ENCODE measurements at places on chromosomes 2 and 18.

DNA sequence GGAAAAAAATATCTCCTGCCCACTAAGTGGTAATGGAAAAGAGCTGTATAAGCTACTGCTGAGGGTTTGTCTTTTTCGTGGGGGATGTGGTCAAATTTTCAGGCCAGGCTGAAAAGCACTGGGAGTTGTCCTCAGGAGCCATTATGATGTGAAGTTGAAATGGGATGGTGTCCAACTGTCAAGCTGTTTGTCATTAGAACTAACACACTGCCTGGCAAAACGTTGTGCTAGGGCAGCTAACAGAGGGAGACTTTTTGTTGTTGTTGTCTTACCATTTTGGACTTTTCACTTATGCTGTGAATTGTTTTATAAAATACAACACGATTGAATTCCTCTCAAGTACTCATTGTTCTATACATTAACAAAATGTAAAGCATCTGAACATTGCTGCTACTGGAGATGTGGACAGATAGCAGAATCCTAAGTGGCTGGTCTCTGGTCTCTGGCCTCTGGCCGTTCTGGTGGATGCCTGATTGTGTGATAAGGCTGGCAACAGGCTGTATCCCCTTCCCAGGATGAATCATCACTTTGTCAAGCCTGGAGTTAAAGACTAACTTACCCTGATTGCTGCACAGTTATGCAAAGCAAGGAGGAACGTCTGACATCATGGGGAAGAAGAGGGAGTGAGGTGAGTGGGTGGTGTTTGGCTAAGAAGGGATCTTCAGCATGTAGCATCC is 2.3 kb downstream of the MYO1B start:
- DNase-seq = no peak

- DNase-seq = no peak
Observed at GRCh38 chr2:55923982-55924321, 370 bp upstream of the EFEMP1 start.

DNA sequence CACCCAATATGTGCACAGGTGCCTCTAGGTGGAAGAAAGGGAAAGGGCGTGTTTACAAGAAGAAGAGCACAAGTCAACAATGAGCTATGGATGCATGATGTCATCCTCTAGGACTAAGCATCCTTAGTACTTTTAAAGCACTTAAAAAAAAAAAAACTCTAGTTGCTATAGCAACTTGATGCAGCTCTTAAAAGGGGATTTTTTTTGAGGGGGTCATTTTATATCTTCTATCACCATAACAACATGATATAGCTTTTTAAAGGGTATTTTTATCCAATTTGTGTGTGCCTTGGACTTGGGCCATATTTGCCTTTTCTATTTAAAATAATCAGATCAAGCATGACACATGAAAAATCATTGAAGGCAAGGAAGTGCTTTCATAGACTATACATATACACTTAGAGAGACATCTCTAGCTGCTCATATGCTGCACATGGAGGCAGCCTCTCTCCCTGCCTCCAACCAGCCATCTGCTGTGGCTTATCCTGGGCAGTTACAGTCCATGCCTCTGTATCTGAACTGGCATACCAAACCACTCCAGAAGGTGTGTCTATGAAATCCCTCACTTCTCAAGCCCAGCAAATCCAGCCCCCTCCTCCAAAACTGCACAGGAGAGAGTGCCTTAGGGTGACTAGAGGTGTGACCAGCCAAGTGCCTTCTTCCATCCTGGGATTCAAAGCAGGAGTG is 165.4 kb downstream of the MSH2 start:
- DNase-seq = no peak

- DNase-seq = no peak
Observed at GRCh38 chr2:60806988-60807681, 51.1 kb downstream of the PAPOLG start.

DNA sequence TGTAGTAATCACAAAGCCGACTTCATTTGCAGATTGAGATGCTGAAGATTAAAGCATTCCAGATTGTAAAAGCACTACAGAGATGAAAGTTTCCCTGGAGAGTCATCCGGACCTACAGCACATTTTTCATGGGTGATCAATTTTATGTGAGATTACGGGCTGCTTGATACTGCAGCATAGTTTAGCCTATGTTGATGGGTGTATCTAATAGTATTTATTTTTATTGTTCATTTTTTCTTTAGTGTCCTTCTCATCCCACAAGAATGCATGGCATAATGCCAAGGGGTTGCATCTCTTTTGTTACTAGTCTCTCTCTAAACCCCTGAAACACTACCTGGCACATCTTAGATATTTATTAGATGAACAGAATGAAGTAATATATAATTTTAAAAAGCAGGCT is 240.4 kb downstream of the MBD2 start:
- no peak for DNase-seq

DNA sequence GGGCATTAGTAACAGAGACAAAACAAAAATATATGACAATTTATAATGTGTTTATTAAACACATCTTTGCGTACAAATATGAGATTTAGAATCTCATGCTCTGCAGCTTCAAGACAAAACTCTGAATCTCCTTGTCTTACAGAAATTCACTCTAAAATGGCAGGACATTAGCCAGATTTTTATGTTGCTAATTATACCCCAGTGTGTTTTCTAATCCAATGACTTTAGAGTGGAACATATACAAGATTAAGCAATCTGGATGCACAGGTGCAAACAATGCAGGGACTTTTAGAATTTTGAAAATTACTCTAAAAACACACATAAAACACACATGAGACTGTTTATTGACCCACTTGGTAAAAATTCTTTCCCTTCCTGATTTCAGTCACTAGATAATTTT is 85.9 kb downstream of the CALCRL start:
- DNase-seq = no peak

DNA sequence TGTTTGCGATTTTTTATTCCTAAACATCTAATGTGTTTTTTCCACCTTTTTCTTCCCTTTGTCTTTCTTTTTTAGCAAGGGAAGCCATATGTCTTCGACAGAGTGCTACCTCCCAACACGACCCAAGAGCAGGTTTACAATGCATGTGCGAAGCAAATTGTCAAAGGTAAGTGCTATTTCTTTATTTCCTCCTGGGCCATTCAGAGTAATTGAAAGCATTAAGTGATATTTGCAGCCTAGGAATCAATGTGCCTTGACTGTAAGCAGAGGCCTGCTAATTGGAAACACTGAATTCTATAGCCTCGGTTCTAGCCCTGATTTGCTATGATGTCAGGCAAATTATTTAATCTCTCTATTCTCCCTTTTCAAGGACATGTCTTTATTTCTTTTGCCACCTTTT is 47.0 kb downstream of the KIF5C start:
- no peak for DNase-seq

DNA sequence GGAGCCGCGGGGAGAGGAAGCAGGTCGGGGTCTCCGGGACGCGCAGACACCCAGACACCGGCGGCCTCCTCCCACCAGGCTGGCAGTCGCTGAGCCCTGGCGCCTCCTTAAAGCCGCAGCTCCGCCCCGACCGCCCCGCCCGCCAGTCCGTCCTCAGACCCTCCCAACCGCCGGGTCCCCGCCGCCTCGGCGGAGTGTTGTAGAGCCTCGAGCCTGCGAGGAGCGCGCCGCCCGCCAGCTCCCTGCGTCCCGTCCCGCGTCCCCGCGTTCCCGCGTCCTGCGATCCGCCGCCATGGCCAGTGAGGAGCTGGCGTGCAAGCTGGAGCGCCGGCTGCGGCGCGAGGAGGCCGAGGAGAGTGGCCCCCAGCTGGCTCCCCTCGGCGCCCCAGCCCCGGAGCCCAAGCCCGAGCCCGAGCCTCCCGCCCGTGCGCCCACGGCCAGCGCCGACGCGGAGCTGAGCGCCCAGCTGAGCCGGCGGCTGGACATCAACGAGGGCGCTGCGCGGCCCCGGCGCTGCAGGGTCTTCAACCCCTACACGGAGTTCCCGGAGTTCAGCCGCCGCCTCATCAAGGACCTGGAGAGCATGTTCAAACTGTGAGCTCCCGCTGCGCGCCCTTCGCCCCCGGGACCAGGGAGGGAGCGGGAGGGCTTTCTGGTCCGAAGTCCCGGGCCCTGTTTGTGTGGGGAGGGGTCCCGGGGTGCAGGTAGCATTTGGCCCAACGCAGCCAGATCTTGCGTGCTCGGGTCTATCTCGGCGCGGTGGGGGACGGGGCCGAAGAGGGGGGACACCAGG is at the start of gene EFHD1:
Gene EFHD1, plus strand, starts transcription at position 192 of the 793 bp plus-strand sequence. Its CDS starts 101 bp downstream, at position 293.
- peak; percentile 56 for DNase-seq

DNA sequence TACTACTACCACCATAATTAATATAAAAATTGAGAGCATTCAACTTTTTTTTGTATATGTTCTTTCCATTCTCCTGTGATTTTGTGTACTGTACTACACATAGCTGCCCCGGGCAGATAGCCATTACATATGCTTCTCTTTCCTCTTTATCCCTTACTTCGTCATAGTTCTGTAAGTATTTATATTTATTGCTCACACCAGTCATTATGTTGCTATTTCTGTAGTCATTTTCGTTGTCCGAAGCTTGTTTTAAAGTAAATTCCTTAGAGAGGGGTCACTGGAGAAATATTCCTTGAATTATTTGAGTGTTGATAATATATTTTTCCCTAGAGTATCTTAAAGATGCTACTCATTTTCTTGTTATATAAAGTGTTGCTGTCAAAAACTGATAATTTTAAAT is 144.0 kb downstream of the CLIP4 start:
- no peak for DNase-seq

DNA sequence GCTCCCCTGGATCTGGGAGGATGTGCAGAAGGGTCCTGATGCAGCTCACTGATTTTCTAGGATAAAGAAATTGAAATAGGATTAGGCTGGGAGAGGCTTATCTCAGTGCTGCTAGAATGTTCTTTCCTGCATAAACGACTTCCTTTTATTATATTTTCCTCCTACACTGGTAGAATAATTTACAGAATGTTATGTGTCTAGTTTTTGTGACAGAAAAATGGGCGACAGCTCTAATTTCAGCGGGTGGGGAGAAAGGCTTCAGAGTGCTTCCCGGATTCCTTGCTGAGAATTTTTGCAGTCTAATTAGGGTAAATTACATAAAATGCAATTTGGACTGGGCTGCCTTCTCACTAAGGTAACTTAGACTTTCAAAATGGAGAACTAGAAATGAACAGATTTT is 66.2 kb downstream of the SKA1 start:
- DNase-seq = no peak

- no peak for DNase-seq
Observed at GRCh38 chr2:85852152-85852840, 36.5 kb downstream of the ST3GAL5 start.

- DNase-seq = no peak
Observed at GRCh38 chr18:77601567-77601966, 351.9 kb downstream of the GALR1 start.

DNA sequence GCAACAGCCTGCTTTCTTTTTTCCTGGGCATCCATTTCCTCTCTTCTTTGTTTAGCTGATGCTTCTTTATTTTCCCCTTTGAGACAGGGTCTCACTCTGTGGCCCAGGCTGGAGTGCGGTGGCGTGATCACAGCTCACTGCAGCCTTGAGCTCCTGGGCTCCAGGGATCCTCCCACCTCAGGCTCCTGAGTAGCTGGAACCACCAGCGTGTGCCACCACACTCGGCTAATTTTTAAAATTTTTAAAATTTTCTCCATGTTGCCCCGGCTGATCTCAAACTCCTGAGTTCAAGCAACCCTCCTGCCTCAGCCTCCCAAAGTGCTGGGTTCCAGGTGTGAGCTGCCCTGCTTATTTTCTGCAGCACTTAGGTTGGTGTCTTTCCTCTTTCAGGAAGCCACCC is 58.7 kb downstream of the NTSR2 start:
- DNase-seq = no peak

GRCh38 chr2:150938527-150938926 is 323.1 kb downstream of the RBM43 start:
- no peak for DNase-seq

- DNase-seq = no peak
Observed at GRCh38 chr2:232894251-232894650, 24.2 kb downstream of the SNORC start.

- no peak for DNase-seq
Observed at GRCh38 chr2:235757212-235757611, 263.4 kb downstream of the AGAP1 start.

GRCh38 chr2:205967391-205968075 is 118.4 kb downstream of the INO80D start:
- no peak for DNase-seq

DNA sequence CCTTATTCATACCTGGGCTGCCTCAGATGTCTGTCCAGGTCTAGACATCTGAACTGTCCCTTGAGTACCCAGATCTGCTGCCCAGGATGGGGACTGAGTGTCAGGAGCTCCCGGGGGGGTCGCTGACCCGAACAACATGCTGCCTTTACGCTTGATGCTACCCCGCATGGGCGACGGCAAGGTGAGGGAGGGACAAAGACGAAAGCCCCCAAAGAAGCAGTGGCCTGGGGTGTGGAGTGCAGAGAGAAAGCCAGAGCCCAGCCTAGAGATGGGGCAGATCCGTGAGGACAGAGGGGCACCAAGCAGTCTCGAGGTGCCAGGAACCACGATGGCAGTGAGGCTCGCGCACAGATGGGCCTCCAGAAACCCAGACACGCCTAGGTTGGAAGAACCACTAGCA is 234.7 kb downstream of the ATAD2B start:
- DNase-seq = no peak

GRCh38 chr2:195871326-195871725 is 197.3 kb downstream of the DNAH7 start:
- DNase-seq = no peak

All from progenitor cell of endocrine pancreas (in vitro differentiated cells).